T-helper 2 cell treated with Interferon-gamma antibody and Interleukin-4, amounts not matched to agents 100 ng/mL and 5 ng/mL, for 36 hours (primary cell): ENCODE measurements at places on chromosomes 5 and 9. TPM values are rescaled to one million over a fixed set of nuclear protein-coding genes. Genes with fewer than 3 reads are reported as not detected.

Gene IDNK
- total RNA-seq, result 9.1 and 9.7 TPM in 2 replicates

Gene OGN
- not detected in 2 replicates for total RNA-seq

Gene AK3
- 28.9 and 29.4 TPM in 2 replicates for total RNA-seq

Gene CDO1
- 0.09 and 0.23 TPM in 2 replicates for total RNA-seq

Gene EDIL3
- total RNA-seq, result not detected in 2 replicates

Gene PCAT7
- total RNA-seq, result not detected in 2 replicates

Gene NINJ1
- total RNA-seq, result 28.9 and 30.1 TPM in 2 replicates

Gene FST
- not detected in 2 replicates for total RNA-seq

Gene CEP78
- 33.2 and 35.6 TPM in 2 replicates for total RNA-seq

Gene ACER2
- 2.5 and 2.9 TPM in 2 replicates for total RNA-seq

Gene PFN3
- total RNA-seq, result not detected in 2 replicates

Gene PCA3
- not detected in 2 replicates for total RNA-seq

Gene VCAN
- not detected in 2 replicates for total RNA-seq

Gene FGD3
- 106 and 109 TPM in 2 replicates for total RNA-seq

Gene GAS1
- 0.30 and 0.39 TPM in 2 replicates for total RNA-seq
